Urothelium cell line (cell line): ENCODE measurements at places on chromosomes 13 and 19.

DNA sequence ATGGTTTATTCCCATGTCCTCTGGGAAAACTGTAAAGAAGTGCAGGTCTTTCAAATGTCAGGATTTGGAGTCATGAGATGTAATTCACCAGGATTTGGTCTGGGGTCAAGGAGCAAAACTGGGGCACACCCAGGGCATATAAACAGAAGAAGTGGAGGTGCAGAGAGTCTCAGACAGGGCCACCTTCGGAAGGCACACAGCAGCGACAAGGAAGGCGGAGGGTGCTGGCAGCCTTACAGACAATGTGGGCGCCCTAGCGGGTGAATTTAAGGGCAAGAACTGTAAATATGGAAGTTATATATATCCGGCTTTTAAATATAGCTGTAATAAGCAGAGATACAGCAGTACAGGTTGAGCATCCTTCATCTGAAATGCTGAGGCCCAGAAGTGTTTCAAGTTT is 31.2 kb downstream of the DHRS12 start:
- no peak for DNase-seq

GRCh38 chr19:12752056-12752781 is 628 bp downstream of the BEST2 start:
- DNase-seq = no peak

- no peak for DNase-seq
These were observed 12.4 kb downstream of the VSTM2B start for GRCh38 chr19:29538146-29538545.

- DNase-seq = no peak
These were observed 64.6 kb downstream of the SLC7A1 start for GRCh38 chr13:29530901-29531300.

GRCh38 chr13:81781471-81781870 is 1440.5 kb upstream of the SPRY2 start:
- no peak for DNase-seq

DNA sequence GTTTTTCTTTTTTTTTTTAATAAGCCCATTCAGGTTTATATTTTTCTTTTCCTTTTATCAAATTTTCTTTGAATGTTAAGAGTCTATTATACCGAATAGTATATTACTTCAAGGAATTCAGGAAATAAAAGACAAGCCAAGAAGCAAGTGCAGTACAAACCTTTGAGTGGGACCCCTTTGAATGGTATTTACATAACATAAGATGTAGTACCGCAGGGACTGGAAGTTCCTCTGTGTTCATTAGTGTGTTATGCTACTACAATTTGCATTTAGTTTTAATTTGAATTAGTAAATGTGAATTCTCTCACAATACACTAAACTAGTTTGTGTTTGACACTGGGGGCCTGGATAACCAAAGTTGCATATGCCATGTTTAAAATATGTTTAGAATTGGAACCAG is 339.5 kb downstream of the DCT start:
- no peak for DNase-seq

DNA sequence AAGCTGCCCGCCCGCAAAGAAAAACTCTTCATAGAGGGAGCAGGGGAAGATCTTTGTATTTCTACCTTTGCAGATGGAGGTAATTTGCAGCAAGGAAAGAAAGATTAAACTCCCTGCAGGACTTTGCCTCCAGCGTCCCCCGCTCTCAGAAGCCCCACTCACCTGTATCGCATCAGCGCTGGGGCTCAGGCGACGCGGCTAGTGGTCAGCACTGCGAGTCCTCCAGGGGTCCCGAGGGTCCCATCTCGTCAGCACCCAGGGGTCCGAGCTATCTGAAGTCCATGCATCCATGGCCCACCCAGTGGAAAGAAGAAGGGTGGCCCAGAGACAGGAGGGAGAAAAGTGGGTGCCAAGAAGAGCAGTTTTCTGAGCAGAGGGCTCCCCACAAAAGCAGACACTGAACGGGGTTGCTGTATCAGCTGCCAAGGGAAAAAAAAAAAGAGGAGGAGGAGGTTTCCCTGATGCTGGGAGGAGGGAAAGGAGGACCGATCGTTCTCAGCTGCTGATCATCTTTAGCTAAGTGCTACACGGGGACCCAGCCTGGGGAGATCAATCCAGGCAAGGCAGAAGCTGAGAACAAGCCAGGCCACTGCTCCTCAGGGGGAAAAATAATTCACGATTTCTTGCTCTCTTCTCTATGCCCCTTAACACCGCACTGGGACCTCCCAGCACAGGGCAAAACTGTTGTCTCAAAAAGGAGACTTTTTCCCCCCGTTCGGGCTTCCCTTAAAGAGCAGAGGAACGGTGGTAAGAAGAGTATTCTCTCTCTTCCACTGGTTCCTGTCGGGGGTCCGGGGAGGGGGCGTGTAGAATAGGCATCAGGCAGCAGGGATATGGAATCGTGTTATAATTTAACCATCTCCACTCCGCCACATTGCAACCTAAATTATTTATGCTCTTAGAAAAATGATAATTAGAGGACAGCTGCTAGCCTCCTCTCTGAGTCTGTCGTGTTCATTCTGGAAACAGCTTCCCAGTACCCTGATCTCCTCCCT is 117.7 kb upstream of the CACNA1A start:
- no peak for DNase-seq

DNA sequence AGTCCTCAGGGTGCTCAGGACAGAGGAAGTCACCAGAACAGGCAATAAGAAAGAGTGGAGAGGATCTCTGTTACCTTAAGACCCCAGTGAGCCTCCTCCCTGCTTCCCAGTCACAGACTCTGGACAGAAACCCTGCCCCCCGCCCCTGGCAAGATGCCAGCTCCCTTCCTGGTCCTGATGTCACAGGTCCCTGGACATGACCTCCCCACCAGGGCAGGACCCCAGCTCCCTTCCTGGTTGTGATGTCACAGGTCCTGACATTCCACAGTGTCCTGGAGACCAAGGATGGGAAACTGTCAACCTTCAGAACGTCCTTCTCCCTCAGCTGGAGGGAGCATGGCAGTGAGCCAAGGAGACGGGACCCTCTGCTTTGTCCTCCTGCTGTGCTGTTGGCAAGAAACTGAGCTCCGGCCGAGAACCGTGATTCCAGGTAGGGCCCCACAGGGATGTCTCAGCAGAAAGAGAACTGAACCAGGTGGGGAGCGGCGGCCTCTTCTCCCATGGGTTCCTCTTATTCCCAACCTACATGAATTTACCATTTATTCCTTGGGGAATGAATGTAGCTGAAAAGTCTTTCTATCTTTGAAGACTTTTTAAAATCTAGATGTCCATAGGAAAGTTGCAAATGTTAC is at the start of gene SPACA7:
SPACA7 (plus strand) TSS at position 306 of the 632 bp plus-strand sequence; CDS start at position 337, 31 bp downstream.
- DNase-seq = no peak

- peak; percentile 43 for DNase-seq
These were observed 5.7 kb downstream of the ZNF574 start for GRCh38 chr19:42081584-42082203.

- no peak for DNase-seq
These were observed 26.5 kb downstream of the RANBP3 start for GRCh38 chr19:5951338-5951861.

- no peak for DNase-seq
These were observed 20.0 kb upstream of the ZSCAN18 start for GRCh38 chr19:58117841-58118575.

DNA sequence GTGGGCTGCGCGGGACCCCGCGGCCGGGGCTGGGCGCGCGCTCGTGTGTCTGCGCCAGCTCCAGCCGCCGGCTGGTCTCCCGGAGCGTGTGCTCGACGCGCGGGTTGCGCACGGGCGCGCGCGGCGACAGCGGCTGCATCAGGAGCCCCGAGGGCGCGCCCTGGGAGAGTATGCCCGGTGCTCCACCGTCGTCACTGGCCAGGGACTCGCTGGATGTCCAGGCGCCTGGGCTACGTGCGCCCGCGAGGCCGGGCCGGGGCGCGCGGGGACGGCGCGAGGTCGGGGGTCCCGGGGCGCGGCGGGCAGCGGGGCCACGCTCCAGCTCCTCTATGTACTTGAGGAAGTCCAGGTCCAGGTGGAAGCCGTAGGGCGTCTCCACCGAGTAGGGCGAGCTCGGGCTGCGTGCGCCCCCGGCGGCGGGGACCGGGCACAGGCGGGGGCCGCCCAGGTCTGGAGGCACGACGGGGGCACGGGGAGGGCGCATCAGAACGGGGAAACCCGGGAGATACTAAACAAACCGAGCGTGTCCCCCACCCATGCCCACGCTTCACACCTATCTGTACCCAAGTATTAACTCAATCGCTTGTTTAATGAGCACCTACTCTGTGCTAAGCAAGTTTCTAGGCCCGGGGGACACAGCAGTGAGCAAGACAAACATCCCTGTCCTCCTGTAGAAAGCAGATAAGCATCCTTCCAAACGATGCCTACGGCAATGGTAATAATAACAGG is 7.6 kb downstream of the KANK3 start:
- no peak for DNase-seq

- DNase-seq = no peak
These were observed 418.3 kb downstream of the DIAPH3 start for GRCh38 chr13:59745392-59745788.

DNA sequence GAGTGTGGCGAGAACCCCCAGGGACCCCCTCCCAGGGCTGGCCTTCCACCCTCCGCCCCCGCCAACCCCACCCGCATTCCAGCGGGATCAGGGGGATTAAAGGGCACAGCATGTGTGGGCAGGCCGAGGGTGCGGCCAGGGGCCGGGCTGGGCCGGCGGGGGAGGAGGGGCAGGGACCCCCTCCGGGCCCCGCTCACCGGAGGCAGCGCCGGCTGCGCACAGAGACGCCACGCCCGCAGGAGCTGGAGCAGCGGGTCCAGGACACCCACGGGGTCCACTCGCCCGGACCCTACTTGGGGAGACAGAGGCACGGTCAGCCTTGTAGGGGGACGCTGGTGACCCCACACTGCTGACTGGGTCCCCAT is 2.4 kb downstream of the ADAMTSL5 start:
- DNase-seq = no peak

DNA sequence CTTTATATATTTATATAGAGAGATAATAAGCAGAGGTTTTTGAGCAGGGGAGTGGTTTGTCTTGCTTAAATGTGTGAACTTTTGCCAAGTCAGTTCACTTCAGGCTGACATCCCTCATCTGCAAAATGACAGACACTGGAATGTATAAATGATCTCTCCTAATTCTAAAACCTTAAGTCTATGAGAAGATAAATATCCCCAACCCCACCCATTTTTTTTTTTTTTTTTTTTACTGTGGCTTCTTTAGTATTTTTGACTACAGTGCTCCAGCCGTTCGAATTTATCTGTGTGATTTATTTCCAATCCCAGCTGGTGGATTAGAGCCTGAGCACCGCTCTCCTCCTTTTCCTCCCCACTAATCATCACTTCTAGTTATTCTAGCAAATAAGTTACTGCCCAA is 234.8 kb downstream of the DACH1 start:
- no peak for DNase-seq

DNA sequence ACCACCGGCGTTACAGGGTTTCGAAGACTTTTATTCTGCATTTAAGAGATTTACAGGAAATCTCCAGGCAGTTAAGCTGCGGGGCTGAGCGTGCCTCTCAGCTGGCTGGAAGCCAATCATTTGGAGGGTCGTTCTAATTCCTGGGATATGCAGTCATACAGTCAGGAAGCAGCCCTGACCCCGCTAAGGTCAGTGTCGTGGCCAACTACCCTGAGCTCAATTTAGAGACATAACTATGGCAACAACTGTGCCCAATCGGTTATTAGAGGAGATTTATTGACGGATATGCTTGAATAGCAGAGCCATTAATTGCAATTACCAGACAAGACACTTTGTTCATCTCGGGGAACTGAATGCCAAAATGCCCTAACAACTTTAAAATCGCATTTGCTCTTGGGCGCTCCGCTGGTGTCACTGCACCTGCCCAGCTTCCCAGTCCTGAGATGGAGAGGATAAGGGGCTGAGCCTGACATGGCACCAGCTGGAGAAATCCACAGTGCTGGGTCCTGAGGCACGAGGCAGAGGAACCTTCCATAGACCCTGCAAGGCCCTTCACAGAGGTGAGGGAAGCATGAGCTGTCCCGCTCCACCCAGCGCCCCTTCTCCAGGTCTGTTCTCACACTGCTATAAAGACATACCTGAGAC is 15.1 kb upstream of the ZNF507 start:
- DNase-seq = no peak

GRCh38 chr13:20209948-20210347 is 17.2 kb upstream of the GJB2 start:
- no peak for DNase-seq

GRCh38 chr19:43498233-43498842 is 6.2 kb downstream of the PHLDB3 start:
- no peak for DNase-seq

GRCh38 chr13:81498969-81499368 is 1158.0 kb upstream of the SPRY2 start:
- no peak for DNase-seq
